ENCODE measurements at places on chromosomes 16 and 17. TPM values are rescaled to one million over a fixed set of nuclear protein-coding genes. Genes with fewer than 3 reads are reported as not detected.
A peak's percentile ranks its signal among the peaks of the same experiment; 100 is the strongest.

The DPEP3 gene
- 0.18 TPM for total RNA-seq

DNA sequence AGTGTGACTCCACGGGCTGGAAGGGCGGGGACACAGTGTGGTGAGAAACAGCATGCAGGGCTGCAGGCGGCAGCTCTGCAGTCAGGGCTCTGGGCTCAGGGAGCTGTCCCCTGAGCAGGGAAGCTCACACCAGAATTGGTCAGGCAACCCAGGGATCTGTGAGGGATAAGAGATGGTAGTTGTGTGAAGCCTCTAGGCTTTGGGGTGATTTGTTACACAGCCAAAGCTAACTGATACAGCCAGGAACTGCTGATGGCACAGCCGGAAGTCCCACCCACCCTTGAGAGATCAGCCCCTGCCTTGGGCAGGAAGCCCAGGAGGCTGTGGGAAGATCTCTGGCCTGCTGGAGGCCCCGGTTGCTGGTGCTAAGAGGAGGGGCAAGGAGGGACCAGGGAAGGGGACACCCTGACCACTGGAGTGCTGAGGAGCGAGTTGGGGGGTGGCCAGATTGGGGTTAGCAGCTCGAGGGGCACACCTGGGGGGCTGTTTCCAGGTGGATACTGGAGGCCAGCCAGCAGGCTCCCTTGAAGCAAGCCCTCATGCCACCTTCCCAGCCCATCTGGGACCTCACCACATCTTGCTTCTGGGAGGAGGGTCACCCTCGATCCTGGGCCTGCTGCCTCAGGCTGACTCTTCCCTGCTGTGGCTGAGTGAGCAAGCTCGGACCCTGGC, 25.2 kb downstream of the NPTX1 start:
- H3K27ac ChIP-seq = no peak overlapping the region
- peaks cover 17% of the 10 kb centered on the region for H3K4me1 ChIP-seq
- H3K27me3 ChIP-seq = no peaks in the 10 kb centered on the region
- no peak for DNase-seq

- H3K4me1 ChIP-seq = no peaks in the 10 kb centered on the region
- H3K27ac ChIP-seq = no peak overlapping the region
- no peak overlapping the region for H3K4me3 ChIP-seq
- no peaks in the 10 kb centered on the region for H3K27me3 ChIP-seq
Observed at GRCh38 chr16:8647721-8648318, 26.3 kb downstream of the METTL22 start.

- H3K27ac ChIP-seq = no peak overlapping the region
- no peak overlapping the region for H3K4me3 ChIP-seq
- no peaks in the 10 kb centered on the region for H3K27me3 ChIP-seq
Observed at GRCh38 chr16:83389751-83390150, 418.0 kb upstream of the HSBP1 start.

- no peaks in the 10 kb centered on the region for H3K27me3 ChIP-seq
- no peak for DNase-seq
- no peaks in the 10 kb centered on the region for H3K4me1 ChIP-seq
- H3K27ac ChIP-seq = no peak overlapping the region
- peaks cover 37% of the 10 kb centered on the region for H3K36me3 ChIP-seq
Observed at GRCh38 chr16:29840240-29840639, 20.0 kb downstream of the MVP start.

DNA sequence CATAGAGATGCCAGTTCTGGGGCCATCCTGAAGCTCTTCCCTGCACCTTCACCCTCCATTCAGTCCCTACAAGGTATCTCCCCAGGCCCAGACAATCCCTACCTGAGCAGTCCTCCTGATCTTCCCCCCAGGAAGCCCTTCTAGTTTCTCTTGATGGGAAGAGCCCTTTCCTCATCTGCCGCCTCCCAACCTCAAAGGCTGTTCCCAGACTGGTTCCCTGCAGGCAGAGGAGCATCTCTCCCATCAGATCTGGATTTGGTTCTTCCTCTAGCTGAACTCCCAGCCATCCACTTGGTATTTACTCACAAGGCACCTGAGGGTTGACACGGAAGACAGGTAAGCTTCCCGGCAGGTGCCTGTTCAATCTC, 24.6 kb upstream of the PHB1 start:
- H3K27ac ChIP-seq = no peak overlapping the region
- H3K4me1 ChIP-seq = no peaks in the 10 kb centered on the region
- no peaks in the 10 kb centered on the region for H3K36me3 ChIP-seq
- no peak for DNase-seq
- peaks cover 7% of the 10 kb centered on the region for H3K27me3 ChIP-seq
- H3K4me3 ChIP-seq = no peak overlapping the region

GRCh38 chr16:4814046-4814445, 11.6 kb upstream of the ROGDI start:
- peaks cover 26% of the 10 kb centered on the region for H3K36me3 ChIP-seq
- no peaks in the 10 kb centered on the region for H3K4me1 ChIP-seq
- no peak for DNase-seq
- no peaks in the 10 kb centered on the region for H3K27me3 ChIP-seq
- no peak overlapping the region for H3K4me3 ChIP-seq
- H3K27ac ChIP-seq = no peak overlapping the region

DNA sequence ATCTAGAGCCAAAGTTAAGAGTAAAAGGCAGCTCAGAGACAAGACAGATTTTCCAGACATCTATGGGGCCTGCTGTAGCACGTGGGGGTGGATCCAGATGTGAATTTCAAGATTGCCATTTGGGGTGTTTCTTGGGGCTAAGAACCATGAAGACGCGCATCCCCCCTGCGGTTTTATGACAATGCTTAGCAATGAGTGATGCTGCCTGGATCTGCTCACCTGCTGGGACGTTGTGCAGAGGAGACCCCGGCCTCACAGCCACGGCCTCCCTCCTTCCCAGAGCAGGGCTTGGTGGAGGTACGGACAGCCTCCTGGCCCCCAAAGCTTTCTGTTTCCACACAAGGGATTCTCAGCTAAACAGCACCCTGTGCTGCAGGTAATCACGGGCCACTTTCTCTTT, 151.5 kb upstream of the DYNLRB2 start:
- H3K4me3 ChIP-seq = no peak overlapping the region
- no peak overlapping the region for H3K27ac ChIP-seq
- H3K4me1 ChIP-seq = no peaks in the 10 kb centered on the region

- peak overlapping the region; percentile 76 for H3K27ac ChIP-seq
- peak; percentile 82 for DNase-seq
- H3K4me1 ChIP-seq = peaks cover 47% of the 10 kb centered on the region
- H3K4me3 ChIP-seq = peak overlapping the region; percentile 52
- H3K36me3 ChIP-seq = no peaks in the 10 kb centered on the region
Observed at GRCh38 chr16:11224894-11225676, 30.9 kb downstream of the SOCS1 start.

- H3K27ac ChIP-seq = no peak overlapping the region
- H3K27me3 ChIP-seq = no peaks in the 10 kb centered on the region
- H3K4me3 ChIP-seq = no peak overlapping the region
- H3K36me3 ChIP-seq = no peaks in the 10 kb centered on the region
Observed at GRCh38 chr17:56699186-56699894, 105.8 kb downstream of the NOG start.

GRCh38 chr16:3149630-3150345, 15.0 kb downstream of the ZNF213 start:
- DNase-seq = no peak
- H3K36me3 ChIP-seq = no peaks in the 10 kb centered on the region
- peak overlapping the region; percentile 64 for H3K27ac ChIP-seq
- H3K27me3 ChIP-seq = no peaks in the 10 kb centered on the region

- no peak for DNase-seq
- no peaks in the 10 kb centered on the region for H3K36me3 ChIP-seq
Observed at GRCh38 chr16:84247331-84247730, 7.5 kb upstream of the KCNG4 start.

DNA sequence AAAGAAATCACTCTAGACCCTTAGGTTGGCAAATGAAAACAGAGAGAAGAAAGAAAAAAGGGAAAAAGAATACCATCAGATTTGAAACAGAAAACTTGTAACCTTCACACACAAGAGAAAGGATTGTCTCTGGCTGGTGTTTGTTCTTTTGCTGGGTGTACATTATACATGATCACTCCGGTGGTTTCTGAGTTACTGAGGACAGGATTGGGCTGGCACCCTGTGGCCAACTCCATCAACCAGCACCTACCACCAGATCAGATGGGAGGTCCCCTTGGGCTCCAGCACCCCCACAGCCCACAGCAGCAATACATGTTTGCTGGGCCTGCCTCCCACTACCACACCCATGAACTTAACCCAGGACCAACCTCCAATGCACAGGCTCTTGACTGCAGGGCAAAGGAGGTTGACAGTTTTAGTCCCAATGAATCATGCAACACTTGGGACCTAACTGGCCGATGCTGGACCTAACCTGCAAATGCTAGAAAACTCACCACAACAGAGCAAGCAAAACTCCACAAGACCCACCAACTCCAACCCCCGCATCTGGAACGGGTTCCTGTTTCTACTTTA, 308.3 kb downstream of the SOX9 start:
- H3K36me3 ChIP-seq = no peaks in the 10 kb centered on the region
- H3K4me1 ChIP-seq = no peaks in the 10 kb centered on the region
- no peaks in the 10 kb centered on the region for H3K27me3 ChIP-seq

- H3K36me3 ChIP-seq = no peaks in the 10 kb centered on the region
- peak; percentile 70 for DNase-seq
- peak overlapping the region; percentile 82 for H3K27ac ChIP-seq
Observed at GRCh38 chr17:7329997-7330637, 982 bp upstream of the NEURL4 start.

The TPSG1 gene
- total RNA-seq = not detected

DNA sequence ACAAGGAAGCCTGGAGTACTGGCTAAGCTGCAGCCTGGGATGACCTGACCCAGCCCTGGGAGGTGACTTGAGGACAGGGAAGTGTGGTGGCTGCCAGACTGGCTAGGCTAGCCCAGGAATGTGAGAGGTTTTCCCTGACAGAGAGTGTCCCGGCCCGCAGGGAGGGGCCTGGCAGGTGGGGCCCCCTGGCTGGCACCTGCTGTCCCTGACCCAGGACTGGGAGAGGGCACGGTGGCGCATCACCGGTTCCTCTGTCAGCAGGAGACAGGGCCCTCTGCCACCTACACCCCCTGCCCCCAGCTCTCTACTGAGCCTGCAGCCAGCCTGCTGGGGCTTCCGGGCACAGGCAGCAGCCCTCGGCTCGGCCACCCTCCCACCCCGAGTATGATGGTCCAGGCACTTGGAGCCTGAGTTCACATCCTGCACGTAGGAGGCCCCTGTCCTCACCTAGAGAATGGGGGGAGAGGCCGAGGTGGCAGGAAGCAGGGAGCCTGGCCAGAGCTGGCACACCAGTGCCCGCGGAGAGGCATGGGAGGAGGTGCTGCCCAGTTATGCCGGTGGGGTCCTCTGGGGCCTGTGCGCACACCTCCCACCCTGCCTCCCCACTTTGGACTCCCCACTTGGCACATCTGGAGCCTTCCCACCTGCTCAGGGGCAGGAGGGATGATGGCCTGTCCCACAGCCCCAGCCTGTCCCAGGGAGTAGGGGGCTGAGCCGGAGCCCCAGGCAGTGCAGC, 528 bp downstream of the PRSS27 start:
- peaks cover 4% of the 10 kb centered on the region for H3K4me1 ChIP-seq
- no peak overlapping the region for H3K27ac ChIP-seq
- H3K27me3 ChIP-seq = no peaks in the 10 kb centered on the region
- DNase-seq = no peak
- no peaks in the 10 kb centered on the region for H3K36me3 ChIP-seq

The SALL1 gene
- total RNA-seq = not detected

GRCh38 chr16:31074814-31075183, 577 bp downstream of the ZNF646 start:
- H3K4me3 ChIP-seq = peak overlapping the region; percentile 100
- H3K27me3 ChIP-seq = no peaks in the 10 kb centered on the region
- H3K36me3 ChIP-seq = peaks cover 27% of the 10 kb centered on the region
- peak overlapping the region; percentile 89 for H3K27ac ChIP-seq
- no peak for DNase-seq

DNA sequence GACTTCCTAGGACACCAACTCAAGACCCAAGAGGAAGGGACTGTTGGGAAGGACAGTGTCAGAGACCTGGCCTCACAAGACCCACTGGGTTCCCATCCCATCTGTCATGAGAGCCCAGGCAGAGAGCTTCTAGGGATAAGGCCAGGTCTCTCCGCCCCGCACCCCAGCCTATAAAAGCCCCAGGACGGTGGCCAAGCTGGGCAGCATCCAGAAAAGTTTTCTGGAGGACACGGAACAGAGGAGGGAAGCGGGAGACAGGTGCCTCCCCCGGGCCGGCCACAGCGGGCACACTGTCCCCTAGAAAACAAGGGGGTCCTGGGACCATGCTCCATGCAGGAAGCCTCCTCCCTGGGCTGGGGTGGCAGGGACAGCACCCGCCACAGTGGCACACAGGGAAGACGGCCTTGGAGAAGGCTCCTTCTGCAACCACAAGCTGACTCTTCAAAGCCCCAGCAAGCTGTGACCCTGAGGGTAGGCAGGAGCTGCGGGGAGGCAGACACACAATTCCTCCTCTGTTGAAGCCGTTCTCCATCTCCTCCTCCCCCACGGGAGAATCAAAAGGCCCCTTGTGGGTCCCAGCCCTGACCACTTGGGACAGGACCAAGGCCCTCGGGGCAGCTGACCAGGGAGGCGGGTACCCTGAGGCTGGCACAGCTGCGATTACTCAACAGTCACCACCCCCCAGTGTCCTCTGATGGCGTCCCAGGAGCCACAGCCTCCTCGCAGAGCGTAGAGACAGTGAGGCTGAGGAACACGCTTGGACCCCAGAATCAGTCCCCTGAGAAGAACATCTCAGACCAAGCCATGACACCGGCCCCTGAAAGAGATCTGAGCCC, 26.1 kb downstream of the TRPV3 start:
- peaks cover 5% of the 10 kb centered on the region for H3K4me1 ChIP-seq
- H3K4me3 ChIP-seq = no peak overlapping the region
- no peaks in the 10 kb centered on the region for H3K36me3 ChIP-seq
- no peaks in the 10 kb centered on the region for H3K27me3 ChIP-seq

The BAHCC1 gene
- not detected for total RNA-seq

The PEX12 gene
- 8.5 TPM for total RNA-seq

GRCh38 chr17:32161506-32162365, 19.4 kb downstream of the RHOT1 start:
- H3K27me3 ChIP-seq = no peaks in the 10 kb centered on the region
- no peaks in the 10 kb centered on the region for H3K36me3 ChIP-seq
- no peak overlapping the region for H3K27ac ChIP-seq
- no peaks in the 10 kb centered on the region for H3K4me1 ChIP-seq

DNA sequence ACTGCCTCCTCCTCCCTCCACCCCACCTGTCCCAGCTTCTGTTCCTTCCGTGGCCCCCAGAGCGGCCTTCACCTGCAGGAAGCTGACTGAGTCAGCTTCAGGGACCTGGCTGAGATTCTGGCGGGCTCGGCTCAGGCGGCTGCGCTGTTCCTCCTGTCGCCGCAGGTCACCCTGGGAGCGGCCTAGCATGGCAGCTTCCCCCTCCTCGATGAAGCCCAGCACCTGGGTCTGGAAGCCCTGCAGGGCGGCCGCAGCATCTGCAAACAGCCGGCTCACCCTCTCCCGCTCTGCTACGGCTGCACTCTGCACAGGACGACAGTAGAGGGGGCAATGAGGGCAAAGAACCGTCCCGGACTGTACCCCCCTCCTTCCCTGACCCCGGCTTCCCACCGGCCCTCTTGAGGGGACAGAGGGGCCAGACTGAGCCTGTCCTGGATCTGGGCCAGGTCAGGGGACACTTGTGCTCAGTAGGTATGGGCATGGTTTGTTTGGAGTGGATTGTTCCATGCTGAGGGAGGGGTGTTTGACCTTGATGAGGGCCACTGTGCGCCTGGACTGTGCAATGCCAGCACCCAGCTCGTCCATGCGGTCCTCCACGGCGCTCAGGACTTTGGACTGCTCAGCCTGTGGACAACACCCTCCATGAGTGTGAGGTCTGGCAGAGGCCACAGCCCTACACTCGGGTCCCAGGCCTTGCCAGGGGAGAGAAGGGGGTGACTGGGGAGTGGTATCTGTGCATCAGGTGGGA, 2.0 kb downstream of the TRIM47 start:
- H3K27me3 ChIP-seq = no peaks in the 10 kb centered on the region
- no peaks in the 10 kb centered on the region for H3K36me3 ChIP-seq

- no peak overlapping the region for H3K27ac ChIP-seq
- peaks cover 17% of the 10 kb centered on the region for H3K4me1 ChIP-seq
- no peaks in the 10 kb centered on the region for H3K27me3 ChIP-seq
- H3K4me3 ChIP-seq = no peak overlapping the region
- no peak for DNase-seq
Observed at GRCh38 chr16:21162661-21163151, 4.2 kb downstream of the LDAF1 start.

The ACSM2A gene
- not detected for total RNA-seq
